T-cell (primary cell): ENCODE measurements at places on chromosomes 5 and 9. TPM values are rescaled to one million over a fixed set of nuclear protein-coding genes. Genes with fewer than 3 reads are reported as not detected.

GRCh38 chr9:108603141-108603540 is 252.6 kb downstream of the ACTL7B start:
- DNase-seq: no peak

DNA sequence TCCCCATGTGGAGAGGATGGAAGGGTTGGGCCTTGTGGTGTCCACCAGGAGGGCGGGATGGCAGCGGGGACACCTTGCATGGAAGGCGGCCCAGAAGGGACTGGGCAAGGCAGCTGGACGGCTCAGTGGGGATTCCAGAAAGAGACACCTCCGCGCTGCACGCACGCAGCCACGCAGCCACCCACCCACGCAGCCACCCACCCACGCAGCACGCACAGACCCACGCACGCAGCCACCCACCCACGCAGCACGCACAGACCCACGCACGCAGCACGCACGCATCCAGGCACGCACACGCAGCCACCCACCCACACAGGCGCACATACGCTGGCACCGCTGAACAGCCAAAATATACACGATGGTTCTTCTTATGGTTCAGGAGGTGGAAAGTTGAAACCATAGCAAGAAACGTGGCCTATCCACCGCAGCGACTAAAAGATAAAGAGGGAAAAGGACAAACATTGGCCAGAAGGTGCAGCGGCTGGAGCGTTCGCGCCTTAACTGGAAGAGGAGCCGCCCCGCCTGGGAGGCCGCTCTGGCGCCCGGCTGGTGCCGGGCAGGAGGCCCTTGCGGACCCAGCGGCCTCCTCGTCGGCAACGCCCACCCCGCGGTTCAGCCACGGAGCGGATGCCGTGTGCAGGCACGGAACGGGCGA is 22.2 kb upstream of the EXOC3 start:
- no peak for DNase-seq

GRCh38 chr5:56494300-56494731 is 261.2 kb upstream of the ANKRD55 start:
- DNase-seq: no peak

DNA sequence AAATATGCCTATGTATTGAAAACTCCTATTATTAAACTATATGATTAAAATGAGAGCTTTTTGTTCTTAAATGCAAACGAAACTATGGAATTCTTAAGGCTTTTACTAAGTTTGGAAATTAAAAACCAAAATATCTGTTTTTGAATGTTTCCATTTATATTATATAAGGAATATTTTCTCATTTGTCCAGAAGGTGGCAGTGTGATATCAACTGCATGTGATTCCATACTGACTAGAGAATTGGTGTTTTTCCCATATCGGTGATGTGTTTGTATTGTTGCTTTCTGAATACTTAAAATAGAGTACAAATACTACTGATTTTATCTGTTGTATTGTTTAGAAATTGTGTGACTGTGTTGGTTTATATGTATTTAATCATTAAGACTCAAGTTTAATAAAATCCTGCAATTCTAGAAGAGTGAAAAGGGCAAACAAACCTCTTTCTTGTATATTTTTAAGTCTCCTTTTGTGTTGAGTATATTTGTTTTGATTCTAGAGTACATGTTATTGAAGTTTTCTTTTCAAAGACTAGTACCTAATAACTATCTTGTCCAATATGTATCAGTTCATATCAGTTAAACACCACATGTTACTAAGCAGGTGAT is 320.8 kb downstream of the CCDC171 start:
- no peak for DNase-seq

DNA sequence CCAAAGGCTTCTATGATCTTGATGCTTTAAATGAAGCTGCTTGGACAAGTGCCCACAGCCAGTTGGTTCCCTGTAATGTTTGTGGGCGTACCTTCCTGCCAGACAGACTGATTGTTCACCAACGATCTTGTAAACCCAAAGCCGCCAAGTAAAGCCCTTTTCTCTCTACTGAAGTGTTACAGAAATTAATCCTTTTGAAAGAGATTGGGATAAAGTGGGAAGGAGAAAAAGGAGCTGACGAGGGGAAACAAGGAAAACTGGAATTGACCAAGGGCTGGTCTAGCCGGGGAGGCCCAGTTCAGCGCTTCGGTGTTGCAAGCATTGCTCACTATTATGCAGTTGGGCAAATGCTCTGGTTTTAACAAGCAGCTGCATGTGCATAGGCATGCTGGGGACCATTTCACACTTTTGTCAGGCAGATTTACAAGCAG is 53.2 kb downstream of the ZNF474 start:
- DNase-seq: no peak

DNA sequence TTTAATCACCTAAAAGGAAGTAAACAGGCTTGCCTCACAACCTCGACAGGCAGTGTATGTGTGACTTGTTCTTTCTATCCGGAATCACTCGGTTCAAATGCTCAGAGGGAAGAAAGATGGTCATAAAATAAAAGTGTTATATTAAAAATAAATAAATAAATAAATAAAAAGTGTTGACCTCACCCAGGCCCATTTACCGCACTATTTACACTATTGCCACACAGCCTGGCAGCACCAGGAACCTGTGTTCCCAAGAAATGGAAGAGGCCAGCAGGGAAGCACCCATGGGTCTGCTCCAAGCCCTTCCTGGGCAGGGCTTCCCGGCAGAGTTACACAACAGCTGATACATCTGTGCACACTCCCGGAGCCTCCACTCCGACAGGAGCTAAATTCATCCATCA is 127.9 kb downstream of the EFNA5 start:
- no peak for DNase-seq

- DNase-seq: no peak
Observed at GRCh38 chr5:139776861-139777260, 18.7 kb upstream of the PSD2 start.

DNA sequence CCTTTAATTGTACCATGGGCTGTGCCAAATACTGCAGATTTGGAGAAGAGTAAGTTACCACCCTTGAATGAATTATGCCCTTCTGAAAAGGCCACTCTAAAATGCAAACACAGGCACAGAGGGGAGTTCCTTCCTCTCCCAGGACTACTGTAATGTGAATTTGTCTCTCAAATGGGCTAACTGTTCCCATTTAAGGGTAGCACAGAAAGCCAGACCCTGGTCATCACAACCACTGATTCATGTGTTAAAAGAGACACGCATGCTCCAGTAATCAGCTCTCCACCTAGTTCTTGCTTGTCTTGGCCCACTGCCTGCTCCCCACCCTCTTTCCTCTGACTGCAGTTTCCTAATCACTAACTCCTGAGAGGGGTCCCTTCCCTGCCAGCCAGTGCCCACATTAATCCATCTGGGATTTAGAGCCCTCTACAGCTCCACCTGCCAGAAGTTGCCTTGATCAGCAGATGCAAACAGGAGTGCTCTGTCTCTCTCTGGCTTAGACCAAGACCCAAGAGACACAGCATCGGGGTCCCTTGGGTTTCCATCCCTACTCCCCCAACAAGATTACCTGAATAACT is 382.4 kb downstream of the TMEM167A start:
- DNase-seq: no peak

GRCh38 chr5:31194892-31195555 is 1.5 kb downstream of the CDH6 start:
- no peak for DNase-seq

GRCh38 chr9:111854799-111855198 is 41.8 kb upstream of the UGCG start:
- no peak for DNase-seq

DNA sequence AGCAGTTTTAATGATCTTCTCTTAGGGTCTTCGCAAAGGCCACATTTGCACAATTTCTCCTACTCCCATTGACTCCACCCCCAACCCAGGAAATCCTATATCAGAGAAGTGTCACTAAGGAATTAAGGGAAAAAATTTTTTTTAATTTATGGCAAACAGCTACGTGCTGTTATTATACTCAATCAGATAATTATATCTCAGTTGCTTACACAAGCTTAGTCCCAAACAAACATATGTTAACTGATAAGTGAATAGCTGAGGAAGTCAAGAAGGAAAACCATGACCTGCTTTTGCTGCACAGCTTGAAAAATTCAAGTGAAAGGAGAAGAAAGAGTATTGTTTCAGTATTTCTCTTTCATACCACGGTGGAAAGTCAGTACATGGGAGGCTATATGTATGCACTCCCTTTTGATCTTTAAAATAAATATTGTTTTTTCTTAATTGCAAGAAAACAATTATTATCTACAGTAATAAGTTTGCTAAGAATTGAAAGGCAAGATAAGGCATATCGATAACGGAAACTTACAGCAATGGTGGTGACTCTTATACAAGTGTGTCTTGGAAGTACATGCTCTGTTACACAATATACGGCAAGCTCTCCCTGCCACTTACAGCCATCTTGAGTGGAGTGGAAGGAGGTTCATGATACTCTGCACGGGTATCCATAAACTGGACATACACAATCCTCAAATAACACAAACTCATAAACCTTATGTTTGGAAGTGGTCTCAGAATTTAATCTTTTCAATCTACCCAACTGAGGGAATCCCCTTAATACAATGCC is 167.9 kb upstream of the FREM1 start:
- no peak for DNase-seq

GRCh38 chr9:111149018-111149759 is 110.9 kb upstream of the LPAR1 start:
- no peak for DNase-seq

GRCh38 chr5:32506799-32507198 is 62.3 kb upstream of the ZFR start:
- DNase-seq: no peak

DNA sequence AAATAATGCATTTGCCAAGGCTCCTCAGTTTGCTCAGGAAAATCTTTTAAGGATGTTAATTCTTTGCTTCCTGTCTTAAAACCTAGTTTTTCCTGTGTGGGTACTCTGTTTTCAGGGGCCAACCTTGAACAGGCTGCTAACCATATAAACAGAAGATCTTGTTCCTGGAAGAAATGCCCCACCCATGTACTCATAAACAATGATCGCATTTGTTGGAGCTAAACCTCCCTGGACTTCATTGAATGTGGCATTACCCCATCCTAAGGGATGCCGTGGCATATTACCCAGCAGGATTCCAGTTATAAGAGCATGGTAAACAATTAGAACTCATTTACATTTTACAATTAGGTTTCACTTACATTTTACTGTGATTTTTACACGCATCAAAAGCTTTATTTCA is 436.0 kb downstream of the ZNF608 start:
- no peak for DNase-seq

GRCh38 chr9:135695642-135696041 is 3.6 kb downstream of the SOHLH1 start:
- DNase-seq: no peak

- DNase-seq: no peak
Observed at GRCh38 chr5:107980923-107981692, 310.4 kb upstream of the EFNA5 start.

GRCh38 chr9:121788686-121789366 is 137.4 kb downstream of the DAB2IP start:
- no peak for DNase-seq

DNA sequence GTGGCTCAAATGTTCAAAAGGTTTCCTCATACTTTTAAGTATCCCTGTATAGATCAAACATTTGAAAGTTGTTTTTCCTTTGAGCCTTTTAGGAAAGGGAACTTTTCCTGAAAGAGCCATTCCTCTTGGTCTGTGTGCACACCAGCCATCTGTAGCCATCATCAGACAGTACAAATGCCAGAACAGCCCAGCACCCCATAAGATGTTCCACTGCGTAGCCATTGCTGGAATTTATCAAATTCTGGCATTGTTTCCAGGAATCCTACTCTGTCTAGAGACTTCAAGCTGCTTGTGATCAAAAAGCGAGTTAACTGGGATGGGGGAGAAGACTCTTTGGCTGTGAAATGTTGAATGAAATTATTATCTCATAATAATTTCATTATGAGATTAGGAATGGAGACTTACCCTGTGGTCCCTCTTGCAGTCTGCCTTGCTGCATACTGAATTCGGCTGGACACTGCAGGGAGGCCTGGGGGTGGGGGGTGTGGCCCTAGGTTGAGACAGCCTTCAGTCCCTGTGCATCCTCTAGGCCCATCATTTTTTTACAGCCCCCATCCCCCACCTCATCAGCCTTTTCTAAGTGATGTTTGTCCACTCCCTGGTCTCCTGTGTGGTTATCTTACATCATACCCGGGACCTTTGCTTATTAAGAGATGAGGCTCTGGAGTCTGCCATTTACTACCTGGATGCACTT is 99.8 kb downstream of the RALGPS1 start:
- DNase-seq: no peak

DNA sequence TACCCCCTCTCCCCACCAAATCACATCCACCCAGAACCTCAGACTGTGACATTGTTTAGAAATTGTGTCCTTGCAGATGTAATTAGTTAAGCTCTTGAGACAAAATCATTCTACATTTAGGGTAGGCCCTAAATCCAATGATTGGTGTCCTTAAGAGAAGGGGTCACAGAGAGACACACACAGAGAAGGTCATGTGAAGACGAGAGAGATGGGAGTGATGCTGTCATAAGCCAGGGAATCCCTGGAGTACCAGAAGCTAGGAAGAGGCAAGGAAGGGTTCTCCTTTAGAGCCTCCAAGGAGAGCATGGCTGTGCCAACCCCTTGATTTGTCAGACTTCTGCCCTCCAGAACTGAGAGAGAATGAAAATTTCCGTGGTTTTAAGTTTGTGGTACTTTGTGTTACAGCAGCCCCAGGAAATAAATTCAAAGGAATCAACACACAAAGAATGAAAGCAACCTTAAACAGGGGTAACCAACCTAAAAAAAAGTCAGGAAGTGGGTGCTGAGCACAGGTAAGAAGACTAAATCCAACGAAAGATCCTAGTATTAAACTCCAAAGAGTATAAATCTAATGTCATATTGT is 33.6 kb downstream of the TIMD4 start:
- DNase-seq: no peak

DNA sequence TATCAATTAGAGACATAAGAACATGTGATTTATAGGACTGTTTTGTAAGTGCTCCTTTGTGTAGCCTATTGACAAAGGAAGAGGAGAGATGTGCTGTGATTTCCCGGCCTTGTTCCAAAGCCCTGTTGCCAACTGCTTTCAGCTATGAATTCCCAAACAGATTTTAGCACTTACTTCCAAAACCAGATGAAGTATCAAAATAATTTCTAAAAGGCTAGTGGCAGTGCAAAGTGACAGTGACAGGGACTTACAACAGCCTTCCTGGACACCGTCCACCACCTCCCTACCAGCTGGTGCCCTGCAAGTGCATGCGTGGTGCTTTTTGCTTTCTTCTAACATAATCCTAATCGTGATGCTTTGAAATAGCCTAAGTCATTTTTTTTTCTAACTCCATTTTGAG is 254.1 kb upstream of the ACTBL2 start:
- no peak for DNase-seq

DNA sequence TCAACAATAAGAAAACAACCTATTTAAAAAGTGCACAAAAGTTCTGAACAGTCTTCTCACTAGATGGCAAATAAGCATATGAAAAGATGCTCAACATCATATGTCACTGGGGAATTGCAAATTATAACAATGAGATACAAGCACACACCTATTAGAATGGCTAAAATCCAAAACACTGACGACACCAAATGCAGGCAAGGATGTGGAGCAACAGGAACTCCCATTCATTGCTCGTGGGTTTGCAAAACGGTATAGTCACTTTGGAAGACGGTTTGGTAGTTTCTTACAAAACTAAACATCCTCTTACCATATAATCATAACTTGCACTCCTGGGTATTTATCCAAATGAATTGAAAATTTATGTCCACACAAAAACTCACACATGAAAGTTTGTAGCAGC is 100.9 kb upstream of the TBC1D2 start:
- DNase-seq: no peak

Gene SLC36A3
- total RNA-seq: not detected

Gene TAS2R1
- total RNA-seq: not detected

Gene OTP
- not detected for total RNA-seq

Gene SLC6A7
- total RNA-seq: not detected
